ENCODE measurements at places on chromosomes 5 and 9.

- no peak for DNase-seq
Measured at GRCh38 chr5:134242146-134242545, 16.3 kb upstream of the PPP2CA start.

DNA sequence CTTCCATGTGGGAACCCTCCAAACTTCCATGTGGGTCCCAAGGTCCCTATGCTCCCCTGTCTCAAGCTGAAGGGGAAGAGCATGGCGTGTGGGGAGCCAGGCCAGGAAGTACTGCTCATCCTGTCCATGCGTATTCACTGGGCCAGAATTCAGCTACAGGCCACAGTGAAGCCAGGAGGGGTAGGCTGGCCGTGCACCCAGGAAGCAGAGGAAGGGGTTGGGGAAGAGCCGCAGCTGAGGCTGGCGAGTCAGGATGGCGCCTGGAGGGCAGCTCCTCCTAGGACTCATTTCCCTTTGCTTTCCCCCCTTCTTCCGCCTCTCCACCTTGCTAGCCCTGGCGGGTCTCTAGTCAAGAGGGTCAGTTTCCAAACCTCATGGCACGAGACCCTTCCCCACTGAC lies 57.4 kb downstream of the ROPN1L start:
- DNase-seq: no peak

DNA sequence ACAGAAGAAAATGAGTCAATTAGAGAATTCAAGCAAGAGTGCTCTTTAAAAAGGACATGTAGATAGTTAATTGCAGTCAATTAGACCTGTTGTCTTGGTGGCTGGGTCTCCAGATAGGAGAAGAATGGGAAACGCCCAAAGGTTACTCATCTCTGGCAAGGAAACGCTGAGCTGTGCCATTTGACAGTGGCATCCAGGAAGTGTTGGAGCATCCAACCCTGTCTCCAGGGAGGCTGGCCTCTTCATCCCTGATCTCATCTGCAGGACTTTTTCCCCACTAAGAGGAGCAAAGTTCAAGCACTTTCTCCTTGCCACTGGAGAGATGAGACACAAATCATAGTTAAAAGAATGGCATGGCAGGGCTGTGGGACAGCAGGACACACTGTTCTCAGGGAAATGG lies 111.7 kb upstream of the MSX2 start:
- DNase-seq: no peak

DNA sequence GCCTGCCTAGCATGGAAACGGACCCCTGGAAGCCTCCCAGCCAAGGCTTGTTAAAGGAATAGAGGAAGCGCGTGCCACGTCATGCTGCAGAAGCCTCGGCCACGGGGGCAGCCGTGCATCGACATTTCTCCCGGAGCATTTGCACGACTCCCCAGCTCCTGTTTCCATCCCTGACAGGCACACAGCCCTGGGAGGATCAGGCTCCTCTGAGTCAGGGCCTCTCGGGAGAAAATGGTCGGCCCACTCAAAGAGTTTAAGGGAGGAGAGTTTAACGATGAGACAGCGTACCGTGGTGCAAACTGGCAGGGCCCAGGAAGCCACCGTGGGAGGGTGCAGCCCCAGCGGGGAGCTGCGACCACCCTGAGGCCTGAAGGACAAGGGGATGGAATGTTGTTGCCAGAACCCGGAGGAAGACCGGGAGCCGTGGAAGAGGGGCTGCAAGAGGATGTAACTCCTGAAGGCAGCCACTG lies 213.6 kb downstream of the PAX5 start:
- no peak for DNase-seq

DNA sequence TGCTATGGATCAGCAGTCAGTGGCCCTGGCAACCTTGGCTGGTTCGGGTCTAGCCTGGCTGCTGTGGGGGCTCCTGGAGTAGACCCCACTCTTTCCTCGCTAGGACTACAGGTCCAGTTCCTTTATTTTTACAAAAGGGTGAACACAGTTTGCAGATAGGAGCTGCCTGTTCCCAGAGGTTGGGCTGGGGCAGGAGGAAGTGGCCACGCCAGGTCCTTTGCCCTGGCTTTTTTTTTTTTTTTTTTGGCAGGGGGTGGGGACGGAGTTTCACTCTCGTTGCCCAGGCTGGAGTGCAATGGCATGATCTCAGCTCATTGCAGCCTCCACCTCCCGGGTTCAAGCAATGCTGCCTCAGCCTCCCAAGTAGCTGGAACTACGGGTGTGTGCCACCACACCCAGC lies 7.9 kb downstream of the SLC2A6 start:
- DNase-seq: no peak

DNA sequence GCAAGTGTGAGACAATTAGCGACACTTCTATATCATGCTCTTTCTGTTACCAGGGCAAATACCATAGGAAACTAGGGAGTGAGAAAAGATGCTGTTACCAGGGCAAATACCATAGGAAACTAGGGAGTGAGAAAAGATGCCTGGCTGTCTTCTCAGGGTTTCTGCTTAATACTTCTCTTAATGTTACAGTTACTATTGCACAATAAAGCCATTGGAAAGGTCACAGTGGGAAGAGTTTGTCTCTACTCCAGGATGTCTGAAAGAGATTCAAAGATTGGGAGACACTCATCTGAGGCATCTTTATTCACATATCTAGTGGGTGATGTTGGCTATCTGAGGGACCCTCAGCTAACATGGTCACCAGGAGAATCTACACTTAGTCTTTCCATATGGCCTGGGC lies 431.7 kb upstream of the POU5F2 start:
- no peak for DNase-seq

DNA sequence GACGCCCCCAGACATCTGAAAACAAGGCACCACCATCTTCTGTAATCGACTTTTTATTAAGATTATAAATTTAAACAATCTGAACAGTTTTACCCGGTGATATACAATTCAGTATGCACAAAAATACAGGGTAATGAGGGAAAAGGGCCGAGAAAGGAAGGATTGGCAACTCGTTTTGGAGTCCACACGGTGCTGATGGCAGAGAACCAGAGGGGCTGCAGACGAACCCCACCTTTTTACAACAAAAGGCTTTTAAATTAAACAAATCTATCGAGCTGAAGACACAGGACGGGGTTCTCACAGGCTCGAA lies 2.6 kb downstream of the IER5L start:
- no peak for DNase-seq

GRCh38 chr9:127154003-127154389 lies 31.6 kb upstream of the ANGPTL2 start:
- DNase-seq: no peak

DNA sequence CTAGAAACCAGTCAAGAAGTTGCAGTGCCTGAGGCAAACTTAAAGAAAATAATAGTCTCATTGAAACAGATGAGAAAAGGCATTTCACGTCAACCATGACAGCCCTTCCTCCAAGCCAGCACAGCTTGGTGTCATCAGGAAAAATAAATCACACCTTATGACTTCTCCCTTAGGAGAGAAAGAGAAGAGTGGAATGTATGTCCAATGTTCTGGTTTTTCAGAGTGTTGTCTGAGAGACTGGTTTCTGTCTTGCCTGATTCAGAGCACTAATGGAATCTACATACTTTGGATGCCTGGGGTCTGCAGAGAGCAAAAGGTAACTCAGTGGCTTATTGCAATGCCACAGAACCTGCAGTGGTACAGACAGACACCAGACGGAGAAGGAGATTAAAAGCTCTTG lies 105.5 kb upstream of the PDE4D start:
- DNase-seq: no peak

GRCh38 chr9:117555964-117556629 lies 141.2 kb upstream of the ASTN2 start:
- peak; percentile 44 for DNase-seq

DNA sequence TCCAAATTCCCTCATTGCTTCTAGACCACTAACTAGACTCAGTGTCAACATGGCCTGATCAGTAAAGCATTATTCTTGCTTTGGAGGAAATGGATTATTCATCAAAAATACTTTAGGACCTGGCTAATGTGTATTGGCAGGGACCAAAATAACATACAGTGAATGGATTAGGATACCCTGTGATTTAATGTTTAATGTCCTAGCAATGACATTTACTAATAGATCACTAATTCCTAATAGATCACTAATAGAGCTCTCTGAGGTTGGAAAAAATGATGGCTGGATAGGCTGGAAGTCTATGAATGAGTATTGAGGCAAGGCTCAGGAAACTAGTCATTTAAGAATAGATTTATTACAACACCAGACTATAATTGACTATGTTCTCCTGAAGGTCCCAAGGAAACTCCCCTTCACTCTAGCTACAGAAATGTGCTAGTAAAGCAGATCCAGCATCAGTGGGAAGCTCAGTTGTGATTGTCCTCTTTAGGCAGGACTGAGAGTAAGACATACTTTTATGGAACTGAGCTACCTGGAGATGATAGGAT lies 46.1 kb upstream of the CHSY3 start:
- no peak for DNase-seq

GRCh38 chr9:136747161-136748060 lies 914 bp downstream of the LCN6 start:
- DNase-seq: no peak

DNA sequence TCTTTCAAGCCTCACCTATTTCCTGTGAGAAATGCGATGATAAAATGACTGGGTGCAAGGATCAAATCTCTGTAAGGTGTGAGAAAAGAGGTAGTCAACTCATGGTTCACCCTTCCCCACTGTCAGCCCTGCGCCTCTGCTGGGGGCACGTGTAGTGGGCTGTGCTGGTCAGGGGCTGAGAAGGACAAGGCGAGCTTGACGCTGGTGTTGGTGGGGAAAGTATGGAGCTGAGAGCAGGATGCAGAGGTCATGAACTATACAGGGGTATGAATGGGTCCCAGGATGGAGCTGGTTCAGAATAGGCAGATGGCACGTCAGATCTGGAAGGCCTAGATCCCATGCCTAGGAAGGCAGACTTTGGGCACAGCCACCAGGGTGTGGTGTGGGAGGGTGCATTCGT lies 20.6 kb downstream of the PITX1 start:
- DNase-seq: no peak

- no peak for DNase-seq
Measured at GRCh38 chr5:136089791-136090190, 42.9 kb upstream of the SMAD5 start.

DNA sequence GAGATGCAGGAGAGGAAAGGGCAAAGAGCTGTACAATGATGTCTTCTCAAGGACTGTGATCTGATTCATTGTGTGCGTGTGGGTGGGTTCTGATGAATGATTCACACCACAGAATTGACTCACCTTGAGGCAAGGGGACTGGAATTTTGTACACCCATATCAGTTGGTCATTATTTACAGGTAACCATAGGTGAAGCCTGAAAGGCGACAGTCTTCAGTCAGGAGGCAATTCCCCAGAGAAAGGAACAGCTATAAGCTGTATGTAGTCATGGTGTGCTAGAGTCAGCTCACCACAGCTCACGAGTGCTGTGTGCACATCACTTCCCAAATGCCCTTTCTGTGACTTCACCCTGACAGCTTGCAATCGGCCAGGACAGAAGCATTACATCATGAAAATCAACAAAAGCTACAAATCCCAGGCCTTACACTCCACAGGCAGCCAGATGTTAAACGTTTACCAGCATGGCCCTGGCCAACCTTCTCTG lies 87.6 kb upstream of the RPS23 start:
- no peak for DNase-seq

DNA sequence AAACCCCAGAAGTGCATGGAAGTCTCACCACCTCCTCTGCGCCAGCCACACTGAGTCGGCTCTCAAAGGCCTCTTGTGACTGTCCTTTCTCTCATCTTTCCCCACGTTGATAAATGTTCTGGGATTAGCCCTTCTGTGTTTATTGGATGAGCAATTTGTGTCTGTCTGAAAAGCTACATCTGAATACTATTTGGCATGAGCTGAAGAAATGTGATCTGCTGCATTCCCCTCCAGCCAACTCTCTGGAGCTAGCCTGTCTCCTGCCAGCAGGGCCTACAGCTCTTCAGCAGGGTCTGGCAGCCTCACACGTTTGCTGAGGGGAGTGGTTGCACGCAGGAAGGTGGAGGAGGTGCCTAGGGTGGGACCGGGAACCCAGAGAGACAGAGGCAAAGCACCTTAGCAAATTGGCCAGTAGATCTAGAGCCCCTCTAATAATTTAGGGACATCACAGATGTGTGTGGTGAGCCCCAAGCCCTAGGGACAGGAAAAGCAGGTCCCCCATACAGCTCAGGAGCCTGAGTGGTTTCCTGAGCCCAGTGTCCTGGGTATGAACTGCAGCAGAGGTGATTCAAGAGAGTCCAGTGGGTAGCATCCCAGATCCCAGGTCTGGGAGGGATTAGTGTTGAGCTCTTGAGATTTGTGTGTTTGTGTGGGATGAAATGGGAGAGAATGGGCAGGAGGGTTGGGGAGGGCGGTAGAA lies 20.5 kb upstream of the B4GALT1 start:
- no peak for DNase-seq

DNA sequence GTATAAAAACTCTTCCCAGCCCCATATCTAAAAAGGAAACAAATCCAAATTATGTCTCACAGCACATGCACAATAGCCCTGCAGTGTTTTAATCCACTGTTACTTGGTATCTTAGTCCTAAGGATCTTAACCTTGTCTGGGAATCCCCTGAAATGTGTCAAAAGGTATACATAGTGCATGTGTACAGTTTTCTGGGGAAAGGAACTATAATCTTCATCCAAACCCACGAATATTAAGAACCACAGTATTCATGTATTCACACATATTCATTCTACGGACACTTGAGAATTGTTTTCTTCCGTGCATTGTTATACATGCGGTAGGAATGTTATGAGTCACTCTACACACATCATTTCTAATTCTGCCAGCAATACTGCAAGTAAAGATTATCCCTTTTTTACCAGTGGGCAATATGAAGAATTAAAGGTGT lies 47.8 kb upstream of the SNX2 start:
- no peak for DNase-seq

DNA sequence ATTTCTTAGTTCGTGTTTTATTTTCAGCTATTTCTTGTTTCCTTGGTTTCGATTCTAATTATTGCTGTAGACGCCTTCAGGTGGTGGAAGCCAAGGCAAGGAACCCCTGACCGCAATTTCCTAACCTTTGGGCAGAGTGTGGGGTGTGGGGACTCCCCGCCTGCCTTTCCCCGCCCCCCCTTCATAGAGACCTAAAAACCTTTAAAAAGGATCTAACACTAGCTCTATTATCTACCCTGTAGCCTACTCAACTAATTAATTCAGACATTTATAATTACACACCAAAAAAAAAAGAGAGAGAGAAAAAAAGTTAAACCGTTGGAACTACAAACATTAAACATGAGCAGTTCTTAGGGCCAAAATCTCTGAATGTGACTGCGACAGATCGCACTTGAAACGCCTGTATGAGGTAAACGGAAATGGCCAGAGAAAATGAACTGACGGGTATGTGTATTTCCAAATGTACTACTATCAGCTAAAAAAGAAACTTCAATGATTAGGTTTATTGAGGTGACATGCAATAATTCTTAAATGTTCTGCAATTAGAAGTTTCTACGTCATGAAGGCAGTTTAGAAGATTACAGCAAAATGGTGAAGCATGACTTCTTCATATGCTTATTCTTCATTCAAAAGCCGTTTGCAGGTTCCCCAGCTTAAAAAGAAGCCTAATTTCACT lies 19.0 kb upstream of the FER start:
- no peak for DNase-seq

GRCh38 chr5:121945261-121945660 lies 16.5 kb upstream of the SRFBP1 start:
- no peak for DNase-seq

DNA sequence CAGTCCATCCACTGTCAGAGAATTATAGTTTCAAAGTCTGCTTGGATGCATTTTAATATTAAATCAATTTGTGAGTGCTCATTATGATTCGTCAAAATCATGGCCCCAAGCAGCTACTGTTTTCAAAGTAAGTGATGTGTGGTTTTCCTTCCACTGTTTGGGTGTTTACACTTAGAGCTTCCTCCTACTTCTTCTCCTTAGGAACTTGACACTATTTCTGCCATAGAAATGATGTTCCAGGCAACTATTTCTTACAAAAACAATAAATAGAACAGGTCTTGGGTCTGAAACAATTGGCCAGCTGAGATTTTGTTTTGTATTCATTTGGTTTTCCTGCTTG lies 132.8 kb upstream of the RAI14 start:
- no peak for DNase-seq
